ENCODE measurements at places on chromosomes 11 and 22. TPM values are rescaled to one million over a fixed set of nuclear protein-coding genes. Genes with fewer than 3 reads are reported as not detected.

- no peak for DNase-seq
Observed at GRCh38 chr11:120385110-120385509, 48.9 kb downstream of the ARHGEF12 start.

GRCh38 chr11:34784318-34784841 is 131.8 kb downstream of the APIP start:
- no peak for DNase-seq

DNA sequence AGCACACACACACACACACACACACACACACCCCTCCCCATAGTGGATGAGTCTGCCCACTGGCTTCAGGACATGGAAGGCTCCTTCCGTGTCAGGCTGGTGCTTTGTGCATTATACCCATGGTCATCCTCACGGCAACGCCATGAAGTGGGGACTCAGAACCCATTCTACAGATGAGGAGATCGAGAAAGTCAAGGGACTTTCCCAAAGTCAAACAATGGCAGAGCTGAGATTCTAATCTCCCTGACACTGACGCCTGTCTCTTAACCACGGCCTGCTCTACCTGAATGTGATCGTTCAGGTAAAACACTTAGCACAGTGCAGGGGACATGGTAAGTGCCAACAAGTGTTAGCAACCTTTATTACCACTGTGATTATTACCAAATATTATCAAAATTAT is 4.3 kb upstream of the MN1 start:
- DNase-seq = no peak

- DNase-seq = no peak
Observed at GRCh38 chr11:2707736-2708135, 7.9 kb upstream of the KCNQ1OT1 start.

GRCh38 chr11:128890543-128891368 is at the start of gene KCNJ5:
Gene KCNJ5, plus strand, starts transcription at chr11:128891356. Its CDS starts 19,918 bp downstream, at chr11:128911274.
- DNase-seq = peak; percentile 23

DNA sequence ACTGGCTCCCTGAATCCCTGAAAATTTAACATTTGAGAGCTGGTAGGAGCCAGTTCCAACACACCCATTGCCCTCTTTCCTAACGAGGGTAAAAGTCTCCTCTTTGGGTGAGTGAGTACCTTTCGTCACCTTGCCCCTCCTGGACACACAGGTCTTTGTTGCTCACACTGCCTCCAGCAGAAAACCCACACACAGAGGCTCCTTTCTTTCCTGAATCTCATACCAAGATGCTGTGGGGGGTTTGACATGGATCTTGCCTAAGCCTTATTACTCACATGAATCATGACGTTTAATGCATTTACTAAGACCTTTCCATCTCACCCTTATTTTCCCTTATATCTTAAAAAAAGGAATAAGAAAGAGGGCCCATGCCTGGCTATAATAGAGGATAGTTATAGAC is 53.0 kb downstream of the PARVA start:
- DNase-seq = no peak

MMP12 gene
- total RNA-seq = not detected

ADM2 gene
- 0.95 TPM for total RNA-seq

OR5P2 gene
- total RNA-seq = not detected

SCN3B gene
- total RNA-seq = 0.51 TPM

Data from uterus (tissue), 4 donors.